ENCODE measurements at places on chromosomes 3 and 15.

DNA sequence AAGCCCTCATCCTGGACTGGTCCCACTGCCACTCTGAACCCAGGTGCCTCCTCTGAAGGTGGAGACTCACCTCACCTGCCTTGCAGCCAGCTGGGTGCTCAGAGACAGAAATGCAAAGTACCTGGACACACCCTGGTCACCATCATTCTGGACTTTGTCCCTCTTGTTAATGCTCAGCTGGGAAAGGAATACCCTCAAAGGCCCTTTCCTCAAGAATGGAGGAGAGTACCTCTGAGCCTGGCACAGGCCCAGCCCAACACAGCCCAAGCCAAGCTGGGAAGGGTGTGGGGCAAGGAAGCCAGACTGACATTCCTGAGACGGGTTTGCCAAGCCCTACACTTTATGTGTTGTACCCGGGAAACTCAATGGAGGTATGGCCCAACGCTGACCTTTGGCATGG is 983 bp upstream of the ALAS1 start:
- DNase-seq: no peak

DNA sequence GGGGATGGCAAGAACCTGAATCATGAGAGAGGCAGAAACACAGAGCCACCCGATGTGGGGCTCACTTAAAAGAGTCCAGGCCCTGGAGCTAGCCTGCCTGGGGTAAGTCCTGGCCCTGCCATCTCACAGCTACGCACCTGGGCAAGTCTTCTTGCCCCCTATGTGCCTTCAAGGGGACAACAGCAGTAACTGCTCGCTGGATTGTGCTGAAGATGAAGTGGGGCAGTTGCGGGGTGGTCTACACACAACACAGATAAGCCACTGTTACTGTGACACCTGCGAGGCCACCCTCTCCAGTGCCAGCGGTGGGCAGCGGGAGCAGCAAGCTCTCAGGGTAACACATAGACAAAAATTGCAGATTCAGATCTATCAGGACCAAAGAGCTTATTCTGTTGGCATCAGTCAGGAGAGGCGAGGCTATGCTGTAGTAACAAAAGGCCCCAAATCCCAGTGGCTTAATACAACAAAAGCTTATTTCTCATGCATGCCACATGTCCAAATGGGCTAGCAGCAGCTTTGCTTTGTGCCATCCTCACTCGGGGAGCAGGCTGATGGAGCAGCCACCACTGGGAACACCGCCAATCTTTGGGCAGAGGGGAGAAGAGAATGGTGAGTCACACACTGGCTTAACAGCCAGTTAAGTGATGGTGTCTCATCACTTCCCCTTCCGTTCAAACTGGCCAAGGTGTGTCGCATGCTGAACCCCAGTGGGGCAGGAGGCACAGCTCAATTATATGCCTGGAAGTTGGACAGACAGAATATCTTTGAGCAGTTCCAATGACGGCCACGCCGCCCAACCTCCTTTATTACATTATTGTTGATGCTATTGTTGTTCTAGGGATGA is 78.3 kb downstream of the WNT7A start:
- DNase-seq: no peak

- DNase-seq: no peak
These were observed 35.0 kb downstream of the ALCAM start for GRCh38 chr3:105401691-105402149.

GRCh38 chr3:152199102-152199840 is 69.5 kb upstream of the MBNL1 start:
- DNase-seq: no peak

Data from stimulated activated CD4-positive, alpha-beta T cell treated with anti-CD3 and anti-CD28 coated beads, Interleukin-15, amount 100 ng/mL, for 1 hour (primary cell).